ENCODE measurements at places on chromosomes 2 and 18.

DNA sequence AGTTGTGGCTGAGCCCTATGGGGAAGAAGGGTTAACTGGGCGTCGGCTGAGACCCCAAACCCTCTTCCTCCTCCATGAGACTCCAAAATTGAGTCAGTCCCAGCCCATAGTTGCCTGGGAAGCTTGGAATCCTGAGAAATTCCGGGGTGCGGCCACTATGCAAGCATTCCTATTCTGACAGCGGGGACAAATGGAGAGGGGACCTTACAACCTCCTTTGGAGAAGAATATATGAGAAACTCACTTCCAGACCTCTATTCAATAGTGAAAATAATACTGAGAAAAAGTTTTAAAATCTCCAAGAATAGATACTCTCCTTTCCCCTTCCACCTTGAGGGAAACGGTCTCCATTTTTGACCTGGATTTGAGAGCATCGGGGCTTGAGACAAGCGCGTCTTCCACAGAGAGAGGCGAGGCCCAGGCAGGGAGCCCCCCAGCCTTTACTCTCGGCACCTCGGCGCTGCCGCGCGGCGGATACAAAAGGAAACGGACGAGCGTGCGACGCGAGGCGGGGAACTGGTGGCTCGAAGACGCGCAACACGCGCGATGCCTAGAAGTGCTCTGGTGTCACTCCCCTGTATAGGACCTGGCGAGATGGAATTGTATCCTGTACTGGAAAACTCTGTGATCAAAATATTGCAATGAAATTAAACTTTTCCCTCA lies 11.1 kb downstream of the NR4A2 start:
- no peak for DNase-seq

GRCh38 chr18:76984193-76985155 lies 148.1 kb downstream of the MBP start:
- DNase-seq, result no peak

DNA sequence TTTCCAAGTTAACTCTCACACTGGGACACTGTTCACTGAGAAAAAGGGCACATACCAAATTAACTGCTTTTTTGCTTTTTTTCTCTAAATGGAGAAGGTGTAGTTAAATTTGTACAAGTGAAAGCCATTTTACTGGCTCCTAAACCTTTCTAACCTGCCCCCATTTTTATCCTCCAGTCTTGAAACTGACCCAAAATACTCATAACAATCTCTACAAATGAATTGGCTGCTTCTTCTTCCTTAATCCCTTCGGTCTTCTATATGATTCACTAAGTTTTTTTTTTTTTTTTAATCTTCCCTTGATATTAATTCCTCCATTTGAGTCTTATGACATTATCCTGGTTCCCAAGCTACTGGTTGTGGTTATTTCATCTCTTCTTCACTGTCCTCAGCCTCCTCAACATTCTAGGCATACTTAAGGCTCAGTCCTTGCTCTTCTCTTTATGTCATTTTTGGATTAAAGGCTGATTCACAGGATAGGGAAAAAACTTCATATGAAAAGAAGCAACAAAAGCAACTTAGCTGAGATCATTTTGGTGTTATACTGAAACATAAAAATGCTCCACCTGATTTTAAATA lies 19.8 kb downstream of the ORC2 start:
- no peak for DNase-seq

GRCh38 chr2:8684540-8684877 lies 2.7 kb downstream of the ID2 start:
- DNase-seq, result no peak

DNA sequence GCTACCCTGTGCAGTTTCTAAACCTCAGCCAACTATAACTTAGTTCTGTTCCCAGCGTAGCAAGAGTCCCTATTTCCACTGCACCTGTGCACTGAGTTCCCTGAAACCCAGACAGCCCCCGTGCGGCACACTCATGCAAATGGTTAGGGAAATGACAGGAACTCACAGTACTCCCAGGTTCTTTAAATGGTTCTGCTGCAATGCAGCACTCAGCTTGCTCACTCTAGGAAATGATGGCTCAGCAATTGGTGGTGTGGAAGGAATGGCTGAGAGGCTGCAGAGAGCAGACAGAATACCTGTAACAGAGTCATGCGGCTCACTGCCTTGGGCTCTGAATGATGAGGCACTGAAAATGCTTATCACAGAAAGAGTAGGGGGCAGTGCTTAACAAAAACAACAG lies 143.0 kb downstream of the RAD51AP2 start:
- DNase-seq, result peak; percentile 3

DNA sequence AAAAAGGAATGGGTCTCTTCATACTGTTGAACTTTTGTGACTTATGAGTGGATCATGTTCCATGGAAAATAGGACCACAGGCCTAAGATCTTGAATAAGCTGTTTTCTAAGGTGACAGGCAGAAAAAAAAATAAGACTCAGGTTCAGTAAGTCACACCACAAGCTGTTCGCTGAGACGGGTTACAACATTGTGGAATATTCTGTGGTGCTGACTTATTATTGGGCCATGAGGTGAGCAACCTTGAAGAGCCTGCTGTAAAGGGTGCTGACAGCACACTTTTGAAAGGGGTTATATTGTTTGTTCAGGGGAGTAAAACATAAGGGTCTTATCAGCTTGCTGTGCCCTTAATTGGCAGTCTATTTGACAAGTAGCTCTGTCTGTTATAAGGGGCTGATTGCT lies 439.8 kb upstream of the SLC14A2 start:
- no peak for DNase-seq

DNA sequence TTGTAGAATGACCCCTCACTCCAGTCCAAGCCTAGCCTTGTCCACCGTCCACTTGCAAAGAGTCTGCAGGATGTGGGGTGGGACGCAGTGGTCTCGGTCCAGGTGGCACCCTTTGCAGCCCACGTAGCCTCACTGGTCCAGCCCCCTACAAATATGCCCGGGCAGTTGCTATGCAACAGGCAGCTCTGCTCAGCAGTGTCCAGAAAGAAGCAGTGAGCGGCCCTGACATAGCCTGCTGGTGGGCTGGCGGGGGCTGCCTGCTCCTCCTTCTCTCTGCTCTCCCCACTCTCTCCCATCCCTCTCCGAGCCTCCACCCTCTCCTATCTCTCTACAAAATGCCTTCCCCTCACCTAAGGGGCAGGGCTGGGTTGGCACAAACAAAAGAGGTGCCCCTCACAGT lies 233.4 kb downstream of the CELF4 start:
- DNase-seq, result no peak

- no peak for DNase-seq
These were observed 59.1 kb upstream of the RTN4 start for GRCh38 chr2:55109219-55109891.

DNA sequence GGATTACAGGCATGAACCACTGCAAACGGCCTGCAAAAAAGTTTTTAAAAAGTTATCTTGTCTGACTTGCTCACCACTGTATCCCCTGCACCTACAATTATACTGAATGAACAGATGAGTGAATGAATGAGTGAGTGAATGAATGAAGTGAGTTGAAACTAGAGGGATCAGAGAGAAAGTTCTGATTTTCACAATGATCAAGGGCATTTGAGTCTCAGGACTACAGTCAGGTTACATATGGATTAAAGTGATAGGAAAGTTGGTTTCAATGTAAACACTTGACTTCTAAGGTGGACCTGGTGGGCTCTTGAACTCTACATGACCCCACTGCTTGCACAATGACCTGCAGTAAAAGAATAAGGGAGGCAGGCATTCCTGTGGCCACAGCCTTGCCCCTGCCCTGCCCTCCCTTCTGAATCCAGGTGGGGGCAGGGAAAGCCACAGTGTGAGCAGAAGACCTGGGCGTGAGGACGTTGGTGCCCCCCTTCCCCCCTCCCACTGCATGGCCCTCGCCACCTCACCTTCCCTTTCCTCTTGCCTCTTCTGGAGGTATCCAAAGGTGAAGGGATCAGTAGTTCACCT lies 10.7 kb downstream of the C2orf80 start:
- no peak for DNase-seq

GRCh38 chr2:149731079-149731478 lies 143.5 kb upstream of the MMADHC start:
- no peak for DNase-seq

- peak; percentile 43 for DNase-seq
These were observed at the start of gene ADCYAP1 for GRCh38 chr18:904218-905090. Gene ADCYAP1 (plus strand): TSS chr18:904871. CDS start chr18:905387, 516 bp downstream.

DNA sequence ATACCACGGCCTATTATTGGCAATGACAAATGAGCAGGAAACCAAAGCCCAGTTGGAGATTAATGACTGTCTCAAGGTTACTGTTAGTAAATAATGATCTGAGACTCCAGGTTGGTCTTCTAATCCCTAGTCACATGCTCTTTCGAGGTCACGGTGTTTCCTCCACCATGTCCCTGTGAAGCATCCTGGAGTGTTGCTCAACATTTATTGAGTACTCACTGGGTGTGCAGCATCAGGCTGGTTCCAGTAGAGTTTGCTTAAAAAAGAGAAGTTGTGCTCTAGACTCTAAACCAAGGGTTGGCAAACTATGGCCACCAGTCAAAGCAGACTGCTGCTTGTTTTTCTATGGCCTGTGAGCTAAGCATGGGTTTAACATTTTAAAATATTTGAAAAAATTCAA lies 263.8 kb upstream of the ATP5MC3 start:
- no peak for DNase-seq

DNA sequence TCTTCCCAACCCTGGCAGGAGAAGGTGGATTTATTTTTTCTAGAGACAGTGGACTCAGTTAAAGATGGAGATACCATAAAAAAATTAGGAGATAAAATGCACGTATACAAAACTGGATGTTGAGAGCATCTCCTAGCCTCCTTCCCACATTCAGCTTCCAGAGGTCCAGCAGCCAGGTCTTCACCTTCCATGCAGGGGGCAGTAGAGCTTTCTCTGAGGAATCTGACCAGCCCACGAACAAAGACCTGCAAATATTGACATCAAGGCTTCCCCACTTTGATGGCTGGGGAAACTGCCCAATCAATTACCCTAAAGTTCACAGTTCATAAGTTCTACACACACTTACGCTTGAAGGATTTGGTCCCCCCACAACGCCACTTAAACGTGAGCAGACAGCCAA lies 24.5 kb downstream of the AQP4 start:
- DNase-seq, result no peak

GRCh38 chr2:73516033-73516432 lies 126.2 kb downstream of the NAT8 start:
- no peak for DNase-seq

- DNase-seq, result peak; percentile 60
These were observed at the start of gene YES1 for GRCh38 chr18:811892-812375. Gene YES1 (minus strand): TSS chr18:812242. CDS start chr18:756827, 55,415 bp downstream.

DNA sequence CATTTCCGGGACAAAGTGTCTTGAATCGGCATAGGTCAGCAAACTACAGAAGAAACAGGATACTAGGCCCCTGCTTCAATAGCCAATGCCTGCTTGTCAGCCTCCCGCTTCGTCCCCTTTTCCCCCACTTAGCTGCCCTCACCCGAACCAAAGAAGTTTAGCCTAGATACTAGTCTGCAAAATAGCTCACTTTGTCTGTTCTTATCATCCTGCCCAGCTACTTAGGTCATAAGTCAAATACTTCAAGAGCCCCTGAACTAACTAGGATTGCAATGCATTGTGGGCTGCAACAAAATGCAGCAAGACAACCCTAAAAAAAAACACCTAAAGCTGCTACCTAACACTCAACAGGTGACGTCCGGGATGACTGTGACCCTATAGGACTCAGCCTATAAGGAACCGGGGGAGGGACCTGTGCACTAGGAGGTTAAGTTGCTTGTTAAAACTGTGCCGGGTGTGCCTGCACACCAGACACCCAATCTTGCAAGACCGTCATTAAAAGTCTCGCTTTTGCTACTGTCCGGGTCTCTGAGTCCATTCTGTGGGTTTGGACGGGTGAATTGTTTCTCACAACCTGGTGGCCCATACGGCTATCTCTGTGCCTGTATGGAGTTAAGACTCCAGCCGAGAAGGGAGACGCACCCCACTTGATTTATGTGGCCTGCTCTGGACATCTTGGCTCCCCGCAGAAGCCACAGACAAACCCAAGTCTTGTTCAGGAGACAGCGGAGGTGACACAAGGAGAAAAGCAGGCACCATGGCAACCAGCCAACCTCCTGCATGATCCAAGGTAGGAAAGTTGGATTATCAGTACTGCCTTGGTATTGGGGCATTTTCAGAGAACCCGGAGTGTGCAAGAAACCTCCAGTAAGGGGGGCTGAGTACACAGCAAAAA lies 105.9 kb downstream of the HIBCH start:
- DNase-seq, result no peak

- DNase-seq, result no peak
These were observed 232.1 kb upstream of the NT5C1B start for GRCh38 chr2:18821431-18821830.

GRCh38 chr18:74078257-74078656 lies 69.4 kb downstream of the FBXO15 start:
- DNase-seq, result no peak

DNA sequence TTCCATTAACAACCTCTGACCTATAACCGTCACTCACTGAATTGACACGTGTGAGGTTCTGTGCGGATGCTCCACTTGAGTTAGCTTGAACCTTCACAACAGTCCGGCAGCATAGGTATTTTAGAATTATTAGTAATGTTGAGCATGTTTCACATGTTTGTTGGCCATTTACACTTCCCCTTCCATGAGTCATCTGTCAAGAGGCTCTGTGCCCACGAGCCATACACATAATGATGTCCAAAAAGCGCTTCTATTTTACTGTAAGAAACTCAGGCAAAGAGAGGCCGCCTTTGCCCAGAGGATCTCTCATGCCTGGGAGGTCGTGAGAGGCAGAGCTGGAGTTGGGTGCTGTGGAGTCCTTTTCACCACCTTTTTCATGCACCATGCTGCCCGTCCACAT lies 28.9 kb upstream of the TMEM214 start:
- no peak for DNase-seq

DNA sequence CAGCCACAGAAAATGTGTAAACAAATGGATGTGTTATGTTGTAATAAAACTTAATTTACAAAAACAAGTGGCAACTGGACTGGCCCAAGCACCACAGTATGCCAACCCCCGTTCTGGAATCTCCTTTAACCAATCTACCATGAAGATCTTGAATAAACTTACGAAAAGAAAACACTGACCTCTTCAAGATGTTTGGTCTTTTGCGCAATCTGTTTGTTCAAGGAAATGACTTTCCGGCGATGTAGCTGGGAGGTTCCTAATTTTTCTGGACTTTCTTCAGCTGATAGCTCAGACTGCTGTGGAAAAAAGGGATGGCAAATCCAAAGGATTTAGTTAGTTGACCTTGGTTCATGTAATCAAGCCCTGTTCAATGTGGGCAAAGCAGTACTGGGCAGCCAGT lies 55.7 kb downstream of the CCDC93 start:
- DNase-seq, result no peak

GRCh38 chr2:154908327-154908726 lies 209.8 kb downstream of the KCNJ3 start:
- DNase-seq, result no peak

GRCh38 chr2:66122516-66122915 lies 312.4 kb upstream of the MEIS1 start:
- no peak for DNase-seq

DNA sequence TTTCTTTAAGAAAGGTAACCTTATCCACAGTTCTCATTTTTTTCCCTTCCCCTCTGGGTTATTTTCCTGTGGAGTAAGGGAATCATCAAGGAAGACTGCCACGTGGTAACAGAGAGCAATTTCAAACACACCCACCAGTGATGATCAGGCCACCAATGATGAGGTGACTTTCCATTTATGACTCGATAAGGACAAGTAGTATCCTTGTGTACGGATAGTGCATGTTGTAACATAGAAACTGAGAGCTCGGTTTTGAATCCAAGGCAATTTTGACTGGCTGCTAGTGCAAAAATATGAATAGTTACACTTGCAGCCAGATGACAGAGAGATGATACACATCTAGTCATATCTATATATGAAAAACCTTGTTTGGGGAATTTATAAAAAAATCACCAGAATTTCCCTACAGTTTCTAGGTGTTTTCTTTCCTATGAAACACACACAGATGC lies 143.6 kb upstream of the TCF4 start:
- no peak for DNase-seq

Measured in endothelial cell (in vitro differentiated cells).